ENCODE measurements at places on chromosomes 4 and X.

DNA sequence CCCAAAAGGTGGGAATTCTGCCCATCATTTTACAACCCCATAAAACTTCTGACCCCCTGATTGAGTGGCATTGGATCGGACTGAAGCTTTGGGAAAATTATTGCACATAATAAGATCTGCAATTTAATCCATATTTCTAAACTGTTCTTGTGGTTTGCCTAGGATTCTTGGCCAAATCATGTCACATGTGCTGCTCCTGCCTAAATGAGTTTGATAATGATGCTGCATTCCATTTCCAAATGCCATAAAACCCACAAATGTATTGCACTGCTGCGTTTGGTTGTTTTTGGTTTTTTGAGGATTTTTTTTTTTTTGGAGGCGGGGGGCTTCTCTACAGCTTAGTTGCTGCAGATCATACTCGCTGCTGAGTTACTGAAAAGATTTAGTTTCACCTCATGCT, 153.6 kb downstream of the QDPR start:
- no peak for DNase-seq

GRCh38 chrX:23773601-23774175, 9.3 kb upstream of the SAT1 start:
- DNase-seq: peak; percentile 46

- DNase-seq: no peak
Observed at GRCh38 chrX:70354716-70355115, 64.8 kb downstream of the KIF4A start.

GRCh38 chrX:136369377-136369776, 68.6 kb downstream of the ADGRG4 start:
- DNase-seq: no peak

GRCh38 chr4:156762851-156763250, 208.7 kb downstream of the PDGFC start:
- DNase-seq: no peak

GRCh38 chr4:165294907-165295306, 32.6 kb upstream of the MSMO1 start:
- peak; percentile 18 for DNase-seq

DNA sequence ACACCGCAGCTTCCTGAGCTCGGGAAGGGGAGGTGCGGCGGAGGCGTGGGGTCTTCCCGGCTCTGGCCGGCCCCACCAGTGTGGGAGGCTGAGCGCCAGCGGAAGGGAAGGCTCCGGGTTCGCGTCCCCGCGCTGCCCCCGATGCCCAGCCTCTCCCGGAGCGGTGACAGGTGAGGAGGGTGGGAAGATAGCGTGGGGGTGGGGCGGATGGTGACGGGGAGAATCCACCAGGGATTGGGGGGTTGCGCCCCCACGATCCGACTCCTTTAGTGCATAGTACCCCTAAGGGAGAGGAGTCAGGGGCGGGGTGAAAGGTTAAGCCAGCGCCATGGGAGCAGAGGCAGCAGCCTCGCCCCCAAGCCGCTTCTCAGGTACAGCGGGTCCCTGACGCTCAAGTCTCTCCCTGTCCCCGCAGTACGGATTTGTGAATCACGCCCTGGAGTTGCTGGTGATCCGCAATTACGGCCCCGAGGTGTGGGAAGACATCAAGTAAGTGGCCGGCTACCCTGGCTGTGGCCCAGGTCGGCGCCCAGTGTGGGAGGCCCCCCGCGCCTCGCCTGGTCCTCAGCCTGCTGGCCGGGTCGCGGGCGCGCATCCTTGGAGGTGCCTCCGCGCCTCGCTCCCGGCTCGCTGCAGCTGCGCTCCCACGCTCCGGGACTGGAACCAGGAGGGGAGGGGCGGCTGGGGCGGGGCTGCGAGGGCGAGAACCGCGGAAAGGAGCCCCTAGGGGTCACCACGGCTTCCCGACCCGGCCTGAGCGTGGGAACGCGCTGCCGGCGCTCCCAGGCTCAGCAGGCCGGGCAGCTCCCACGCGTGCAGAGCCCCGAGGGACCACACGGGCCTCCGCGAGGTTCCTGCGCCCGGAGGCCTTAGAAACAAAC, 791 bp downstream of the GUCY1B1 start:
- DNase-seq: no peak

GRCh38 chrX:123822965-123823364, 36.9 kb upstream of the XIAP start:
- DNase-seq: no peak

DNA sequence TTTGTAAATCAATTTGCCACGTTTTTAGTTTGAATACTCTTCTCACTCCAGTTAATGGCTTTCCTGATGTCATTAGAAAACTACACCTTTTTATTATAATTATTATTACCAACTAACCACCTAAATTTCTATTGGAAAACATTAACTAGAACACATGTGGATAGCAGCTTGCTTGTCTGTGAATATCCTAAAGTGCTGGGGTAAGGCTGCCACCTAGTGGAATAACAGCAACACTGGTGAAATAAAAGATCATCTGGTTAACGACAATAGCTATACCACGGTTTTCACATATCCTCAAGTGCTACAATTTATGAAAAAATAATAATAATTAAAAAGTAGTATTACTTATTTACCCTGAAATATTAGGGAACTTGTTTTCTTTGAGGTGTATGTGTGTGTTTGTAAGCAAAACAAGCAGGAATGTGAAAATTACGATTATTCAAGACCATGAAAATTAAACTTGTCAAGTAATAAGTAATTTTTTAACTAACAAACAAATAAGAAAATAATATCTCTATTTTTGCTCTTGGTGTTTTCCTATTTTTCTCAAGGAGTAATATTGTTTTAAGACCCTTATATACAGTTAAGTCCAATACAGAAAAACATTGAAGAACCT, 130.1 kb upstream of the TECRL start:
- no peak for DNase-seq
